Activated CD4-positive, alpha-beta T cell treated with anti-CD3 and anti-CD28 coated beads for 4 hours (primary cell): ENCODE measurements at places on chromosomes 6 and 20.

DNA sequence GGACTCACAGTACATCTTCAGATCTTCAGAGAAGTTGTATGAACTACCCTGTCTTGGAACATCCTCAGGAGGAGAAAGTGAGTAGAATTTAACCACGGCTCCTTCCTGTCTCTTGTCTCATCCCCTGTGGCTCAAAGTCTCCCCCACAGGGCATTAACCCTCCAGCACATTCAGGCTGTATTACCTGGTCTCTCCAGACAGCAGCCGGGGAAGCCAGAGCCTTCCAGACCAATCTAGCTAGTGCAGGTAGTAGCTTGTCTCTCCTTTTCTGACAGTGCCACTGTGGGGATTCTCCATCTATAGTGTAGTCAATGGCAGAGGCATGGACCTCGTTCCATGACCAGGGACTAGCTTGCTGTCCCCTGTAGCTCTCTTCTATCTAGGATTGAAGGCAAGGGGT is 16.9 kb upstream of the ELMO2 start:
- no peak for DNase-seq

- no peak for DNase-seq
Observed at GRCh38 chr6:100704961-100705360, 176.2 kb downstream of the ASCC3 start.

DNA sequence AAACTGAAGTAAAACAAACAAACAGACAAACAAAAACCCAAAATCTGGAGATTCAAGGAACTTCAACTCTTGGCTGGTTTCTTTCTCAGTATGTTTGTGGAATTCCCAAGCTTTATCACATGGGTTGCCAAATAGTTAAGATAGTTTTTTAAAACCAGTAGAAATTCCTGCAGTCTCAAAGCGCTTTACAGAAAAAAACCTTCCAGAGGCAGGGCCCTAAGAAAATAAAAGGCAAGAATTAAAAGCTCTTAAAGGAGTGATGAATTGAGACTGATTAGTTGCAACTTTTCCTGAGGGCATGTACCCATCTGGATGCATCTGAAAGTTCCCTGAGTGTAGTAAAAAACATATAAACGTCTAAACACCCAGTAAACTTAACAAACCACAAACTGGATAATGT is 25.9 kb upstream of the PTCHD4 start:
- no peak for DNase-seq

- no peak for DNase-seq
Observed at GRCh38 chr20:30505566-30505965, 751.9 kb upstream of the DEFB115 start.

- DNase-seq: no peak
Observed at GRCh38 chr20:17622851-17623508, 53.1 kb downstream of the DSTN start.

GRCh38 chr6:43096451-43097097 is 20.5 kb downstream of the PTK7 start:
- no peak for DNase-seq

DNA sequence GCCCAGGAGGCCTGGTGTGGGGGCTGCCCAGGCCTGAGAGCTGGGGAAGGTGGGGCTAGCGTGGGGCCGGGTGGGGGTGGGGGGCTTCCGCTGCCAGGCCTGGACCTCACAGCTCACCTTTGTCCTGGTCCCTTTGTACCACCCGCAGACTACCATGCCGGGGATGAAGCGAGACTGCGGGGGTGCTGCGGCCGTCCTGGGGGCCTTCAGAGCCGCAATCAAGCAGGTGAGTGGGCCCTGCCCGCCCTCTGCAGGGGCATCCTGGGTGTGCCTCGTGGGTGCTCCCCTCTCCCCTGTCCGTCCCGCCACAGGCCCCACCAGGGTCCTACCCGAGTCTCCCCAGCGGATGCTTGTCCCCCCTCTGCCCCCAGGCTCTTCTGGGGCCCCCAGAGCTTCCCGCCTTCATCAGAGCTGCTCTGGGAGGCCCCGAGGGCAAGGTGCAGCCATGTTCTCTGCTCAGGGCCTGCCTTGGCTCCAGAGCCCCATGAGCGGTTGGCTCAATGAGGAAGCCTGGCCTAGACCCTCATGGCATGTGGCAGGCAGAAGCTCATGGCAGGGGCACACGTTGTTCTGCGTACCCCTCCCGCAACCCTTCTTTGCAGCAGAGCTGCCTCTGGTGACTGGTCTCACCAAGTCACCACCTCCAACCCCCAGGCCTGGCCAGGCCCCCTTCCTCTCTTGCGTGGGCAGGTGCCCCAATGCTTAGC is 14.5 kb downstream of the NPEPL1 start:
- no peak for DNase-seq

GRCh38 chr20:52191916-52192718 is 538 bp upstream of the ZFP64 start:
- peak; percentile 62 for DNase-seq

DNA sequence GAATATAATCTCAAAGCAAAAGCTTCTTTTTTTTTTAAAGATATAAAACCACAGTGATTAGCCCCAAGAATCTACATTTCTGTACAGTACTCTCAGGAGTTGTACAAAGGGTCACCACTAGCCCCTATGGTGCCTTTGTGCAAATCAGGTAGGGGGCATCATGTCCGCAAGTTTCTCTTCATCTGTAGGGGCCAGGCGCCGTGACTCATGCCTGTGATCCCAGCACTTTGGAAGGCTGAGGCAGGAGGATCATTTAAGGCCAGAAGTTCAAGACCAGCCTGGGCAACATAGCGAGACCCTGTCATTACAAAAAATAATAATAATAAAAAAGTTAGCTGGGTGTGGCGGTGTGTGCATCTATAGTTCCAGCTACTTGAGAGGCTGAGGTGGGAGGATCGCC is 63.9 kb downstream of the ZMYND8 start:
- no peak for DNase-seq

- DNase-seq: peak; percentile 47
Observed at GRCh38 chr6:29845405-29846006, 17.9 kb downstream of the HLA-G start.

- DNase-seq: no peak
Observed at GRCh38 chr6:36350082-36350481, 13.4 kb upstream of the BNIP5 start.

- no peak for DNase-seq
Observed at GRCh38 chr6:6736791-6737654, 148.5 kb downstream of the LY86 start.

- no peak for DNase-seq
Observed at GRCh38 chr20:44837946-44838345, 27.6 kb upstream of the RIMS4 start.

GRCh38 chr6:42505385-42505718 is 53.6 kb upstream of the TRERF1 start:
- no peak for DNase-seq

- no peak for DNase-seq
Observed at GRCh38 chr20:53736757-53737395, 143.2 kb upstream of the ZNF217 start.

DNA sequence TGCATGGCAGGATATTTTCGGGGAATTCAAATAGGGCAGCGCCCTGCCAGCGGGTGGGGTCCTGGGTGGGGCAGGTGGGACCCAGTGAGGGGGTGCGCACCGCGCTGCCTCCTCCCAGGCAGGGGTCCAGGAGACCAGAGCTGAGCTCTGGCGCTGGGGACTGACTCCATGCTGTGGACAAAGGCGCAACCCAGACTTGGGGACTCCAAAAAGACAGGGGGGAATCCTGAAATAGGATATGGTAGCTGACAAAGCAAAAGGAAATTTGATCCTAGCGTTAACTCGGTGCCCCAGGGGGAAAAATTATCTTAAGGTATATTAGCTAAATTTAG is 23.6 kb downstream of the TFAP2A start:
- no peak for DNase-seq

DNA sequence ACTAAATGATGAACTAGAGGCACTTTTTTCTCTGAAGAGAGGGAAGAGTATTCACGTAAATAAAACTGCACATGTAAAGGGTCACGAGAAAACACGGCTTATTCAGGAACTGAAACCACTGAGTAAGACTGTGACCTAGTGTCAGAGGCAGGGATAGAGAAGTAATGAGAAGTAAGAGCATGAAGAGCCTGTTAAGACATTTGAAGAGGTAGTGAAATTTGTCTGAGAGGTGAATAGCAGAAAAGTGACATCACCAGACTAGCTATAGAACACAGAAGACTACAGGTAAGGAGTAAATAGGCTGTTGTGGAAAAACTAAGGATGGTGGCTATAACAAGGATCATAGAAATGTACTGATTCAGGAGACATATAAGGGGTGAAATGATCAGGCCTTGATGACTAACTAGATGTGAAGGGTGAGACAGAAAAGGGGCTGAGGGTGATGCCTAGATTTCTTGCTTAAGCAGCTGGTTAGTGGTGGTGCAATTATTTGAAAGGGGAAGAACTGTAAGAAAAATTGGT is 76.8 kb downstream of the REV3L start:
- DNase-seq: no peak

- no peak for DNase-seq
Observed at GRCh38 chr6:46867411-46867810, 54.3 kb downstream of the ADGRF5 start.

- peak; percentile 32 for DNase-seq
Observed at GRCh38 chr6:34657307-34657978, 39.1 kb downstream of the ILRUN start.

- DNase-seq: no peak
Observed at GRCh38 chr6:128063850-128064539, 163.1 kb upstream of the THEMIS start.

DNA sequence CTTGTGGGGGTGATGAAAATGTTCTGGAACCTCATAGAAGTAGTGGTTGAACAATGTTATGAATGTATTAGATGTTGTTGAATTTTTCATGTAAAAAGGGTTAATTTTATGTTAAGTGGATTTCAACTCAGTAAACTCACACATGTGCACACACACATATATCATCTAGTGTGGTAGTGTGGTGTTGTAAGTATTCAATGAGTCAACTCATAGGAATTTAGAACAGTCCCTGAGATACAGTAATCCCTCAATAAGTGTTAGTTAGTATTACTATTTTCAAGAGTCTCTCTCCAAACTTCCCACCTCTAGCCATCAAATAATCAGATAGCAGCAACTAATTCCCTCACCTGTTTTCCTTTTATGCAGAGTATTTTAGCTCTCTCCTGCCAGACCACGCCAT is 563.1 kb upstream of the JARID2 start:
- no peak for DNase-seq

- DNase-seq: no peak
Observed at GRCh38 chr20:4083098-4083865, 67.9 kb upstream of the RNF24 start.

DNA sequence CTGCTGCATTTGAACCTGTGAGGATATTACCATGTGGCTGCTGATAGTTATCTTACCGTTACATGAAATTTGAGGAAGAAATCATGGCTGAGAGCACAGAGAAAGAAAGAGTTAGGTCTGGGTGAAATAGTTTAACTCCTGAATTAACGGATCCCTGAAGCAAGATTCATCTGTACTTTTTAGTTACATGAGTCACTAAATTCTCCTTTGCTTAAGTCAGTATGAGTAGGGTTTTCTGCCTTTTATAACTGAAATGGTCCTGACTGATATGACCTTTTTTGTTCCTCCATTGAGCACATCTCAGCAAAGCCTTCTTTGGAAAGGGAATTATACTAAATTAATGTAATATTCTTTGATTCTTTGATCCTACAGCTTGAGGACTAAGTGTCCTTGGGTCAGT is 333.3 kb upstream of the ZFP64 start:
- no peak for DNase-seq

GRCh38 chr20:57922706-57923105 is 212.9 kb upstream of the PMEPA1 start:
- no peak for DNase-seq

DNA sequence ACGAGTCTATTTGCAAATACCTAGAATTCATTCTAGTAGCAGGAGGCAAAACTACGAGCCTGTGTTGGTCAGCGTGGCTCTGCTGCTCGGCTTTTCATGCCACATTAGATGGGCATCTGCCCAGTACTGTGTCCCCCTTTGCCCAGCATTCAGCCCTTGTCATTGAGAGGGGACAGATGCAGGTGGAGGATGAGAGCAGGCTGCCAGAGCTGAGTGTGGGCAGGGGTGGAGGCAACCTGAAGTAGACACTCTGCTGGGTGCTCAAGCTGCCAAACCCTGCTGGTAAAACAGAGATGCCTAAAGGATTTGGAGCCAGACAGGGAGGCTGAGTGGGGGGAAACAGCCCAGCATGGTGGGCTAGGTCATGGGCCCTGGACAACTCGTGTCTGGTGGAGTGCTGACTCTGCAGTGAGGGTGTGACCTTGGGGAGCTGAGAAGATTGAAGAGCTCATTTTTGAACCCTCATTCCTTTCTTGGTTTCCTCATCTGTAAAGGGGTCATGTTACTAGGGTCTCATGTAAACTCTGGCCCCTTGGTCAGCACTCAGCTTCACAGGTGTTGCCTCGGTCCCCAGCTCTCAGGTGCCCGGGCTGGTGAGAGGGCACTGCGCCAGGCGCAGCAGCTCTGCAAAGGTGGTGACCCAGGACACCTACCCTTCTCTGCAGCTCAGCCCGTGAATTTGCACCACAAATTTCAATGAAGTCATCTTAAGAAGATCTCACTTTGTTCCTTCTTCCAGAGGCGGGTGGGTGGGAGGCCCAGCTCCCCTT is 64.2 kb upstream of the BHLHE23 start:
- DNase-seq: no peak

DNA sequence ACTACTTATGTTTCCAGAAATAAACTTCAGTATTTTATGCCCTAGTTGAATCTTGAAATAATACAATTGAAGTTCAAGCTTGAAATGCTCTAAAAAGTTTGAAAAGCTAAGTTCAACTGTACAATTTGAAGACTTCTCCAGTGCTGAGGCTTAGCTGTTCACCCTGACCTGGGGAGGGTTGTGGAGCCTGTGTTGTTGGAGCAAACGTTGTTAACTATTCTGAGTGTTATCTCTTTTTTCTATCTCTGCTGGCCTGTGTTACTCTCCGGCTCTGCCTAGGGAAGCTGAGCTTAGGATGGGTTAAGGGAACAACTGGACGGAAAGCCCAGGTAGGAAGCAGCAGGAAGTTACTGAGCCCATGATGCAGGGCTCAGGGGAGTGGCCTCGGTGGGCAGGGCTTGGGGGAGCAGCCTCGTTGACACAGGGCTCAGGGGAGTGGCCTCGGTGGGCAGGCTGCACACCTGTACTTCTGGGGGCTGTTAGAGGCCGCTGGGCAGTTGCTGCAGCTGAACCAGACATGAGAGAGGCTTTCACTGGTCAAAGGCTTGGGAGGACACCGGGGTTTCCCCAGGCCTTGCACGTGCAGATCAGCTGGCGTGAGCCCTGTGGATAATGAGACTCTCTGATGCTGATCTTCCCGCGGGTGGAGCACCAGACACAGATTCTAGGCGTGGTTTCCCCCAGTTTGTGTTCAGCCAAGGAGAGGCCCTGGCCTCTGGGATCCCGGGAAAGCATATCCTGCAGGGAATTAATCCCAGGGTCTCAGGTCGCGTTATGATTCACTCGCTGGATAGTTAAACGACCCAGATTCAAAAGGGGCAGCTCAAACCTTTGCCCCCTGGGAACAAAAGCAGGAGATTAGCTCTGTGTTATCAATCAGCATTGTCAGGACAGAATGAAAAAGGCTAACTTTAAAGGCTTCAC is 58.9 kb downstream of the ERMARD start:
- DNase-seq: no peak

- DNase-seq: no peak
Observed at GRCh38 chr6:6417475-6417874, 97.0 kb upstream of the F13A1 start.
